ENCODE measurements at places on chromosomes 3 and 15. TPM values are rescaled to one million over a fixed set of nuclear protein-coding genes. Genes with fewer than 3 reads are reported as not detected.

Gene AGBL1
- not detected for total RNA-seq

Gene KBTBD8
- 2.4 TPM for total RNA-seq

Gene C3orf22
- not detected for total RNA-seq

Gene SLC4A7
- total RNA-seq: 18.1 TPM

Gene PTH1R
- total RNA-seq: 12.6 TPM

Gene ZNF774
- total RNA-seq: 1.6 TPM

Gene RARRES1
- total RNA-seq: 0.54 TPM

Gene PPP2R3A
- total RNA-seq: 63.3 TPM

Gene GRK7
- 0.11 TPM for total RNA-seq
